Activated CD4-positive, CD25-positive, alpha-beta regulatory T cell treated with anti-CD3 and anti-CD28 coated beads, Interleukin-2, amount 50 U/mL, for 16 hours (primary cell): ENCODE measurements at places on chromosomes 7 and 10.
A peak's percentile ranks its signal among the peaks of the same experiment; 100 is the strongest.

DNA sequence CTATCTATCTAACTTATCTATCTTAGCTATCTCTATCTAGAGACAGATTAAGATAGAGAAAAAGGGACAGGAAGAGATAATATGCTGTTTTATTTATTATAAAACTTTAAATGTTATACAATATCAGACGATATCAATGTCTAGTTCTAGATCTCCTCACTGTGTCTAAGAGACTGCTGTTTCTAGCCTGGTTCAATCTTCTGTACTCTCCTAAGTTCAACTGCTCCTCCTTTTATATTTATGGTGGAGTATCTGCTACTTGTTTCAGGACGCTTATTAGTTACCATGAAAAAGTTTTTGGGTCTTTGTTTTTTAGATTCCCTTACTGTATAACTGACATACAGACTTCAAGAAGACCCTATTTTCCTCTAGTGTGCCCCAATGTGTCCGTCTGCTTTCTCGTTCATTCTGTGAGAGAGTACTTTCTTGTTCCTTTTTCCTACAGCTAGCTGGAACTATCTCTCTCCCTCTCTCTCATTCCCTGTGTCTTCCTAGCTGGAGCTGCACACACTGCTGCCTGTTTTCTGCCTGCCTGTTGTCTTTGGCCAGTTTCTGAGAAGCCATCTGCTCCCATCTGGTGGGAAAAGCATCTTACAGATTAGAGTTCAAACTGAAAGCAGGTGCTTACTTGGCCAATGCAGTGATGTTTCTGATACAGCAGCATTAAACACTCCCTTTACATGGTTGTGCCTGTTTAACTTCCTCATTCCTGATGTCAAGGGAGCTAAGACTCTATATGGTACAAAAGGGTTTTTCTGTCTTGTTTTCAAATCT lies 49.4 kb upstream of the ARL4A start:
- DNase-seq, result no peak

- DNase-seq, result no peak
Observed at GRCh38 chr7:95871075-95871848, 98.9 kb downstream of the DYNC1I1 start.

- DNase-seq, result no peak
Observed at GRCh38 chr7:152674860-152675758, 832 bp downstream of the XRCC2 start.

DNA sequence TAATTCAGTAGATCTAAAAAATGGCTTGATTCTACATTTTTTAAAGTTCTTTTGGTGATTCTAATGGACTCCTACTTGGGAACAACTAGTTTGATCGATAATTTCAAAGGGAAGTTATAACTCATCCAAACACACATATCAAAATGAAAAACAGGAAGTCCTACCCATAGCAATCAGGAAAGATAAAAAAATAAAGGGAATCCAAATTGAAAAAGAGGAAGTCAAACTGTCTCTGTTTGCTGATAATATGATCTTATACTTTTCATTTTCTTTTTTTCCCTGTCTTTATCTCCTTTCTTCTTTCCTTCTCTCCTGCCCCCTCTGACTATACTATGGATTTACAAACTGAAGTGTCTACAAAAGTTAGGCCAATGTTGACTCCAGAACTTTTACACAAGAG lies 118.8 kb downstream of the IQUB start:
- DNase-seq, result no peak

- no peak for DNase-seq
Observed at GRCh38 chr7:128041203-128041602, 10.0 kb upstream of the LRRC4 start.

- DNase-seq, result no peak
Observed at GRCh38 chr7:11613292-11613930, 218.6 kb downstream of the THSD7A start.

DNA sequence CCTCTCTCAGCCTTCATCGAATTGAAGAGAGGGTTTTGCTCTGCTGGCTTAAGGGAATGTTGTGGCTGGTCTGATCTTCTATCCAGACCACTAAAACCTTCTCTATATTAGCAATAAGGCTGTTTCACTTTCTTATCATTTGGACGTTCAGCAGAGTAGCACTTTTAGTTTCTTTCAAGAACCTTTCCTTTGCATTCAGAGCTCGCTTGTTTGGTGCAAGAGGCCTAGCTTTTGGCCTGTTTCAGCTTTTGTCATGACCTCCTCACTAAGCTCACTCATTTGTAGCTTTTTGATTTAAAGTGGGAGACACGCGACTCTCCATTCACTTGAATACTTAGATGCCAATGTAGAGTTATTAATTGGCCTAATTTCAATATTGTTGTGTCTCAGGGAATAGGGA lies 3.9 kb downstream of the MPP7 start:
- DNase-seq, result no peak

DNA sequence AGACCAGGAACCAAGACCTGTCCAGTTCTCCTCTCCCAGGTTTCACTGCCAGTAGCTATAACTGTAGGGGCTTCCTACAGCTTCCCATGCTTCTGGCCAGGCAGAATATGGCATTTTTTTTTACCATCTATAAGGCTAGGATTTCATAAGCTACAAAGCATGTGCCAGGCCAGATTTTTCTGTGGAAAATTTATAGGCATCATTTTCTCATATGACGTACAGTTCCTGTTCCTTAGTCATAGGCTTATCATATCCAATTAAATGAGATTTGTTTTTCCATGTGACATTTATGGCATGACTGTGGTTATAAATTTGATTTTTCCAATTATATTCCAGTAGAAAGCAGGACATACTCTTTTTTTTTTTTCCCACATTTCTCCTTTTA lies 208.6 kb upstream of the NPY start:
- no peak for DNase-seq

- no peak for DNase-seq
Observed at GRCh38 chr10:104417637-104418292, 64.1 kb downstream of the CFAP58 start.

GRCh38 chr10:86256690-86257315 lies 109.8 kb downstream of the GRID1 start:
- no peak for DNase-seq

DNA sequence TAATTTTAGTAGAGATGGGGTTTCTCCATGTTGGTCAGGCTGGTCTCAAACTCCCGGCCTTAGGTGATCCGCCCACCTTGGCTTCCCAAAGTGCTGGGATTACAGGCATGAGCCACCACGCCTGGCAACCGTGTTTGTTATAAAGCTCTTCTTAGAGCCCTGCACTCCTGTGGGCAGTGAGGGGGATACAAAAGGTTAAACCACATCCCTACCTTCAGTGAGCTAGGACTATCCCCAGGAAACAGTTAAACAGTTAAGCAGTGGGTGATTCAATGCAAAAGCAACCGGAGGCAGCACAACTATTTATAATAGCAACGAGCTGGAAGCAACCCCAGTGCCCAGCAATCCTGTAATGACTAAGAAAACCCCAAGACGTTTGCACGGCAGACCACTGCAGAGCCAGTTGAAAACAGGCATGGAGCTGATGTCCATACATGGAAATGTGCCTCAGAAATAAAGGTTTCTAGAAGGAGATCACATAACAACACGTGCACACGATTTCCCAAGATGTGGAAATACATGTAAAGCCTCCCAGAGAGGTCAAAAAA lies 107.2 kb upstream of the LYZL2 start:
- no peak for DNase-seq

GRCh38 chr7:151484971-151485707 lies 34.6 kb downstream of the RHEB start:
- DNase-seq, result no peak

- no peak for DNase-seq
Observed at GRCh38 chr7:130444751-130445407, 4.1 kb upstream of the CEP41 start.

- no peak for DNase-seq
Observed at GRCh38 chr10:21078410-21079329, 181.6 kb upstream of the NEBL start.

- no peak for DNase-seq
Observed at GRCh38 chr10:30188101-30188500, 128.7 kb upstream of the JCAD start.

- DNase-seq, result no peak
Observed at GRCh38 chr7:1981878-1982230, 250.9 kb downstream of the MAD1L1 start.

GRCh38 chr7:105940109-105940508 lies 23.0 kb upstream of the CDHR3 start:
- DNase-seq, result no peak

DNA sequence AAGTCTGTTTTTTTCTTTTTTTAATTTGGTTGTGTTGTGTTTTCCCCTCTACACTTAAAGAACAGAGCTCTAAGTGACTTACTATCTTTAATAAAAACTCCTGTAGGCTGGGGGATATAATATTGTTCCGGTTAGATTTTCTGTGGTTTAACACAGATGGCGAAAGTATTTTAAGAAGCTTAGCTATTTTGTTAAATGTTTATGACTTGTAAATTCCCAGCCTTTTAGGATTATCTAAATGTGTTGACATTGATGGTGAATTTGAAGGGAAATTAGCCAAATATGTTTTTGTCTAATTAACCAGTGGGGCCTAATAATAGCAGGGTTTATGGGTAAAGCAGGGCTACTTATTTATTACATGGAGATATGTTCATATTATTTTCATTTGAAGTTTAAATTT lies 538.5 kb downstream of the INHBA start:
- DNase-seq, result no peak

GRCh38 chr7:43834463-43835251 lies 34.7 kb downstream of the MRPS24 start:
- peak; percentile 3 for DNase-seq

- peak; percentile 23 for DNase-seq
Observed at GRCh38 chr10:86520871-86521677, 518 bp downstream of the WAPL start.

- DNase-seq, result no peak
Observed at GRCh38 chr10:33335801-33336581, 1.5 kb upstream of the NRP1 start.

GRCh38 chr7:96416116-96416515 lies 94.2 kb upstream of the SLC25A13 start:
- DNase-seq, result no peak

GRCh38 chr7:148265896-148266295 lies 324.7 kb upstream of the C7orf33 start:
- no peak for DNase-seq

GRCh38 chr7:53151496-53151895 lies 116.1 kb downstream of the POM121L12 start:
- no peak for DNase-seq

- no peak for DNase-seq
Observed at GRCh38 chr10:93165367-93165766, 91.7 kb downstream of the CYP26A1 start.

DNA sequence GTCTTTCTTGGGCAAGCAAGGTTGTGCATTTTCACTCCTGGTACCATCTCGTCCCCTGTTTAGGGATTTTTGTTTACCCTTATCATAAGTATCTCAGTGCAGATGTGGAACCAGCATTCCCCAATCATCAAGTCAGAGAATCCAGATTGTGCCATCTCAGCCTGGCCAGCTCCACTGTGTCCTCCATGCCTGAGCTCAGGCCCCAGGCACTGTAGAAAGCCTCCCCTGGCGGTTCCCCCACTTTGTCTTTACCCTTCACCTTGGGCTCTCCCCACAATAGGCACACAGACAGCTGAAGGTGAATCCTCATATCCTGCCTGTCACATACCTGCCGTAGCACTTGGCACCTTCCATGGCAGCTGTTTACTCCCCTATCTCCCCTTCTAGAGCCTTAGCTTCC lies 264.7 kb upstream of the NFE2L3 start:
- no peak for DNase-seq

DNA sequence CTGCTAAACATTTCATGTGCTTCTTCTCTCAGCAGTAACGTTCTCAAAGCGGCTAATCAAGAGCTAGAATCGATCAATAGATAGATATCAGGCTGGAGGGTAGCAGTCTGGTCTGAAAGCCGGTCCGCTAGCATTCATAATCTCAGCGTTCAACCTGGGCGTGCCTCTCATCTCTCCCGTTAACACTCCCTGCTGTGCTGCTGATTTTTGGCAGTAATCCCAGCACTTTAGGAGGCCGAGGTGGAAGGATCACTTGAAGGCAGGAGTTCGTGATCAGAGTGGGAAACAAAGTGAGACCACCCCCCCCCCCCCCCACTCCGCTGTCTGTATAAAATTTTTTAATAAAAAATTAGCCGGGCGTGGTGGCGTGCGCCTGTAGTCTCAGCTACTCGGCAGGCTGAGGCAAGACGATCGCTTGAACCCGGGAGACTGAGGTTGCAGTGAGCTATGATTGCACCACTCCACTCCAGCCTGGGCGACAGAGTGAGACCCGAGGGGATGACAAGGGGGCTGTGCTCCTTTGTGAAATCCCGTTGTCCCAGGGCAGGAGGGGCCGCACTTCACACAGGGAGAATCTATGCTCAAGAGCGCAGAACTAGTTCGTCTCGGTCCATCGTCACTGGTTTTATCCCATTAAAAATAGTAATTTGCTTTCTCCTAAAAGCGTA lies 624 bp upstream of the CEP55 start:
- DNase-seq, result no peak

- no peak for DNase-seq
Observed at GRCh38 chr10:14782691-14783363, 8.1 kb upstream of the FAM107B start.

- no peak for DNase-seq
Observed at GRCh38 chr7:30838008-30838407, 66.8 kb downstream of the MINDY4 start.

GRCh38 chr10:78747401-78748234 lies 321.1 kb upstream of the ZMIZ1 start:
- no peak for DNase-seq

DNA sequence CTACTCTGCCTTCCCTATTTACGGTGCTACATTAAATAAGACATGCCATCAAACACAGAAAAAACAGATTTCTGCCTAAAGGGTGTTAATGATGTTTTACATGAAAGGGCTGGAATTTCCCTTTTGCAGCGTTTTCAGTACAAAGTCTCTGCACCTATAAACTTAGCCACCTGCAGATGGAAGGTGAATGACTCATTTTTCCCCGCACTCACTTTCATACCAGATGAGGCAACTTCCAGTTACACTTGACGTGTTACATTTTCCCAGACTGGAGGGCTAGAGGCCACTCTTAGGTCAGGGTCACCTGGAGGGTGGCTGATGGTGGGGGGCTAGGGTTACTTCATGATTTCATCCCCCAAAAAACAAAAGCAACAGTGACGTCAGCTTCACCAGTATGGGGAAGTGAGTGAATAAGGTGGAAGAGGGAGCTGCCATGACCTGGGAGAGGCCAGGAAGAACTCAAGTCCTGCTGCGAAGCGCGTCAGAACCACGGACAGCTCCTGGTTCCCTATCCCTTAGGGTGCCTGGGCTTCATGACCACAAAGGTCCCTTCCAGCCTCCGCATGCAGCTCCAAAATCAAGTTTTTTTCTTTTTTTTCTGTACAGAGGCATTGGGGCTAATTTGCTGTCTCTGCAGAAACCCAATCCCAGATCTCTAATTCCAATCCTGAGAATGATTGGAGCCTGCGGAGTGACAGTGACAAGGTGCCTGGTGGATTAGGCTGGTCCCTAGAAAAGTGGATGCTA lies 94.0 kb downstream of the ADARB2 start:
- no peak for DNase-seq

- no peak for DNase-seq
Observed at GRCh38 chr7:99392046-99392445, 16.4 kb downstream of the PDAP1 start.

GRCh38 chr7:34453150-34453549 lies 204.9 kb upstream of the NPSR1 start:
- DNase-seq, result no peak
